Activated T-cell treated with anti-CD3 and anti-CD28 coated beads, Interleukin-2, amount 50 U/mL, for 4 hours (primary cell): ENCODE measurements at places on chromosomes 7 and 10. TPM values are rescaled to one million over a fixed set of nuclear protein-coding genes. Genes with fewer than 3 reads are reported as not detected.

GRCh38 chr10:111830359-111830758 lies 353.2 kb downstream of the GPAM start:
- DNase-seq = no peak

DNA sequence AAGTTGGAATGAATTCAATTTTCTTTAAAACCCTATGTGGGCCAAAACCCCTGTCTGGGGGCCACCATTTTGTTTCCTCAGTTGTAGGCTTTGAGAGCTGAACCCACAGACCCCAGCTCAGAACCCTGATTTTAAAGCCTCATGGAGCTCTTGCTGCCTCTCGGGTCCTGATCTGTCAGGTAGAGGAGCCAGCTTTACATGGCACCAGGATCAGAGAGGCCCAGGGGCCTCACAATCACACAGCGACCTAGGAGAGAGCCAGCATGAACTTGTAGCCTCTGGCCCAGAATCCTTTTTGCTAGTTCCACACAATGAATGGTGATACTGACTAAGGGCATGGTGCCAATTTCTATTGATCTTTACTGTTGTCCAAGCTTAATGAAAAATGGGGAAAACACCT lies 84.3 kb upstream of the SORCS3 start:
- no peak for DNase-seq

GRCh38 chr7:3461923-3462322 lies 160.9 kb downstream of the SDK1 start:
- DNase-seq = peak; percentile 58

- DNase-seq = no peak
Measured at GRCh38 chr10:113520690-113521474, 32.0 kb upstream of the HABP2 start.

DNA sequence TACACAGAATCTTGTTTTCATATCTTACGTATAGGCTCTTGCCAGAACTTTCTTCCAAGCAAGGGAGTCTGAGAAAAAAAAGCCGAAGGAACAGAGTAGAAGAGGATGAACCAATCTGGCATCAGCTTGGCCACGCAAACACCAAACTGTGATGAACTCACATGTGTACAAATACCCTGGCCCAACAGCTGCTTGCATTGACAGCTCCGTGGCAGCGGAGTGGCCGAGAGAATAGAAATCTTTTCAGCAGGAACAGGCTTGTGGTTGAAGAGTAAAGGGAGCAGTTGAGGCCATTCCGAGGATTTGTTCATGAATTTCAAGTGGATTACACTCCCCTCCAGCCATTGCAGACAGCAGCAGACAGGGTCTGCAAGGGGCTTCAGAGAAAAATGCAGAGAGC lies 173.8 kb upstream of the PLXNA4 start:
- no peak for DNase-seq

- no peak for DNase-seq
Measured at GRCh38 chr10:85318809-85319807, 990.7 kb downstream of the CCSER2 start.

GRCh38 chr7:3134745-3135144 lies 91.1 kb upstream of the CARD11 start:
- DNase-seq = no peak

DNA sequence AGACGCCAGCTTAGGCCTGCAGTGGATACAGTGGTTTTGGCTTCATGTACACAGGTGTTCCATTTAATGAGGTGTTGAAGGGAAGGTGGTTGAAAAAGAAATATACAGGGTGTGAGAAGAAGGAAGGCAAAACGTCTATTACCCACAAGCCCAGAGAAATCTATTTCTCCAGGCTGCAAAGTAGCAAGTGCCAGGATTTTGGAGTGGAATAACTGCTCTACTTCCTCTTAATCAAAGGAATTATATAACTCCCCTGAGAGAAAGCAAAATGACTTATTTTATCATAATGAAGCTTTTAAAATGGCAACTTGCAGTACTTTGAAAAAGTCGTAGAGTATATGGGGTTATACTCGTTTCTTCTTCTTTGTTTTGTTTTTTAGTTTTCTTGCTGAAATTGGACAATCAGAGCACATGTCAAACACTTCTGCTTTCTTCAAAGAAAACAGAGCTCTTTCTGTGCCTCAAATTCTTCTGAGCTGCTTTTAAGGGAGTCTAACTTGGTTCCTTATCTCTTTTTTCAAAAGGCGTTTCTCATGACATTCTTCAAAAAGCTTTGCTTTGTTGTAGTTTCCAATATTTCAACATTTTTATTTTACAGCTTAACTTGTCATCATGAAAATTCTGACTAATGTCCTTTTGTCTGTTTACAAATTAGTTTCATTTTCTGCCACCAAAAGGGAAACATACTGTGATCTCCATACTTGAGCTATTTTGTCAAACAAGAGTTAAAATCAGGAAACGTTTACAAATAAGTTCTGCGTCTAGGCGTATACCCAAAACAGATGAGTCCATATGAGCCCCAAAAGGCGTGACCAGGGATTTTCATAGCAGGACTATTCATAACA lies 289.7 kb downstream of the FRMD4A start:
- no peak for DNase-seq

DNA sequence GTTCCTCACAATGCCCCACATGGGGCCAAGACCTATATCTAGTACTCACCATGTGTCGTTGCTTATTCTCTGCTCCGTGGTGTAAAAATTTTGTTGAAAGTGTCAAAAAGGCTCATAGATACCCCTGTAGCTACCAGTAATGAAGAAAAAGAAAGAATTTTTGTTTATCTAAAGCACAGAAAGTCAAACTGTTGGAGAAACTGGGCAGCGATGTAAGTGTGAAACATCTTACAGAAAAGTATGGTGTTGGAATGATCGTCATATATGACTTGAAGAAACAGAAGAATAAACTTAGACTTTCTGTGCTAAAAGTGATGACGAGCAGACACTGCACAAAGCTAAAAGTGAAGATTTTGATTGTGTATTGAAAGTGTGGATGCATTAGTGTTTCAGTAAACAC lies 626.6 kb upstream of the GHITM start:
- DNase-seq = no peak

The SLC13A1 gene
- total RNA-seq = not detected

The PLCE1 gene
- total RNA-seq = not detected

The SEMA3C gene
- total RNA-seq = 0.11 TPM

The LIPF gene
- not detected for total RNA-seq

The MYO3A gene
- total RNA-seq = not detected

The TRPV5 gene
- not detected for total RNA-seq
